ENCODE measurements at places on chromosomes 5 and 9.
A peak's percentile ranks its signal among the peaks of the same experiment; 100 is the strongest.

DNA sequence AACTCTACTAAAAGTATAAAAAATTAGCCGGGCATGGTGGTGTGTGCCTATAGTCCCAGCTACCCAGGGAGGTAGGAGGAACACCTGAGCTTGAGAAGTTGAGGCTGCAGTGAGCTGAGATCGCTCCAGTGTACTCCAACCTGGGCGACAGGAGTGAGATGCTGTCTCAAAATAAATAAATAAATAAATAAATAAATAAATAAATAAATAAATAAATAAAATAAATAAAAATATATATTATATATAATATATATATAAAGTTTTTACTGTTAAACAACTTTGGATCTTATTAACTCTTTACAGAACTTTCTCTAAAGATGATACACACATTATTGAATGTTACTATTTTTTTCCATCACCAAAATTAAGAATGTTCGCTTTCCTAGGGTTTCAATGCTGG is 38.4 kb downstream of the HMGCR start:
- DNase-seq, result no peak

- DNase-seq, result no peak
Measured at GRCh38 chr9:98518556-98518955, 190.2 kb downstream of the GABBR2 start.

DNA sequence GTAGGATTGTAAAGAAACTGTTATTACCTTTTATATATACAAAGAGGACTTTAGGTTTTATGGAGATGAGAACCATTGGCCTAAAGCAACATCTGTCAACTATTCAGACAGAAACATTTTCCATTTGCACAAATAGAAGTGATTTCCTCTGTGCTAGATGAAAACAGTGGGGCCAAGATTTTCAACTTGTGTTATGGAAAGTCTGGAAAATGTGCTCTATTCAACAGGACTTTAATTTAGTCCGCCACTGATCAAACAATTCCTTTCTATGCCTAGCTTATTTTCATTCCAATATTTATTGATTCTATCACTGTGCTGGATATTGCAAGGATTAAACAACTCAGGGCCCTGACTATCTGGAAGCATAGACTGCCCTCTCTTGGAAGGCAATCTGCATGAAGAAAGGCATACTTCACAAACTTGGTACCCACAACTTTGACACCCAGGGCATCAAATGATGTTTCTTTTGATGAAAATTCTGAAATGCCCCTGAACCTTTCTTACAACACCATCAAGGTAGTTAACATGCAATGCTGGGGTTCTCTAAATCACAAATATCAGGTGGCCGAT is 126.6 kb upstream of the HMHB1 start:
- no peak for DNase-seq

DNA sequence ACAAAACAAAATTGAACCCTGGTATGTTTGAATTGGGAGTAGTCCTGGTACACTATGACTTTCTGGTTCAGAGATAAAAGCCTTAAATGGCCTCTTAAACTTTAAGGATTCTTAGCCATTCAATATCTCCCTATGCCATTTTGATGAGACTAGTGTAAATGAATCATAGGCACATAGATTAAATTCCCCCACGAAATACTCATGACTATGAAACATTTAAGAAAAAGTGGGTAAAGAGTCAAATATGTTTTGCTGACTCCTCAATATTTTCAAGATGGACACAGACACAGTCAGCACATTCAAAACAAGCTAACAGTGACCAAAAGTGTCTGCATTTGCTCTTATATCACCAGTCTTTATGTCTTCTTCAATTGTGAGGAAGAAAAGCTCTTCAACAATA is 278.3 kb downstream of the PDE4D start:
- DNase-seq, result no peak

- no peak for DNase-seq
Measured at GRCh38 chr5:9529041-9529480, 16.8 kb downstream of the SEMA5A start.

- peak; percentile 41 for DNase-seq
Measured at GRCh38 chr5:179530069-179530998, 20.0 kb upstream of the RUFY1 start.

GRCh38 chr5:135826221-135826525 is 8.3 kb upstream of the SLC25A48 start:
- no peak for DNase-seq

DNA sequence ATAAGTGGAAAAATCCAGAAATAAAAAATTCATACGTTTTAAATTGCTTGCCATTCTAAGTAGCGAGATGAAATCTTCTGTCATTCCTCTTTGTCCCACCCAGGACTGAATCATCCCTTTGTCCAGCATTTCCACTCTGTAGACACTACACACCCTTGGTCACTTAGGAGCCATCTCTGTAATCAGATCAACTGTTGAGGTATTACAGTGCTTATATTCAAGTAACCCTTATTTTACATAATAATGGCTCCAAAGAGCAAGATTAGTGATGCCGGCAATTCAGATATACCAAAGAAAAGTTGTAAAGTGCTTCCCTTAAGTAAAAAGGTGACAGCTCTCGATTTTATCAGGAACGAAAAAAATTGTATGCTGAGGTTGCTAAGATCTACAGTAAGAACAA is 60.4 kb downstream of the TRIM36 start:
- no peak for DNase-seq

GRCh38 chr9:14081745-14082144 is 232.2 kb downstream of the NFIB start:
- no peak for DNase-seq

- DNase-seq, result no peak
Measured at GRCh38 chr9:130194378-130194932, 22.3 kb downstream of the NCS1 start.

GRCh38 chr5:123080215-123080614 is 8.8 kb upstream of the PRDM6 start:
- no peak for DNase-seq

DNA sequence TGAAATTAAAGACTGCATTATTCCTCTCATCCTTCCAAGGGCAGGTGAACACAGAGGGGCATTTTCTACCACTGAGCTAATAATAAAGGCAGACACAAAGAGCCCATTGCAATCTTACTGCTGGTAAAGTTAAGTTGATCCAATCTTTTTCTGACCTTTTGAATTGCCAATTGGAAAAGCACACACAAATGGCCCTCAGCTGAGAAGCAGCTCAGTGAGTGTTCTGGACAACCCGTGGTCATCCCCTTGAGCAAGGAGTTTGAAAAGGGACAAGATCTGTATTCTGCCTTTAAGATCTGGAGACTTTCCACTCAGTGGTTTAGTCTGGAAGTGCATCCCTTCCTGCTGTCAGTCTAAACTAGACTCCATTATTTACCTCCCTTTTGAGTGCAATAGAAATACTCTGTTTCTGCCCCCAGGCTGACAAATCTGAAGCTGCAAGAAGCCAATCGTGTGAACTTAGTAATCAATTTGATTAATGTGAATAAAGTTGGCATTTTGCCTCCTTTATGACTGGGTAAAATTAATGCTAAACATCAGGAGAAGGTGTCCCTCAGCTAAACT is 835.7 kb downstream of the MAT2B start:
- DNase-seq, result no peak

DNA sequence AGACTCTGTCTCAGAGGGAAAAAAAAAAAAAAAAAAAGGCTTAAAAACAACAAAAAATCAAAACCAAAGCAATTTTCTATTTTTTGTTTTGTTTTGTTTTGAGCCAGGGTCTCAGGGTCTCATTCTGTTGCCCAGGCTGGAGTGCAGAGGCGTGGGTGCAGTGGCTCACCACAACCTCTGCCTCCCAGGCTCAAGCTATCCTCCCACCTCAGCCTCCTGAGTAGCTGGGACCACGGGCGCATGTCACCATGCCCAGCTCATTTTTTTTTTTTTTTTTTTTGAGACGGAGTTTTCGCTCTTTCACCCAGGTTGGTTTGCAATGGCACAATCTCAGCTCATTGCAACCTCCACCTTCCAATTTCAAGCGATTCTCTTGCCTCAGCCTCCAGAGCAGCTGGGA is 5.7 kb downstream of the STK10 start:
- DNase-seq, result no peak

DNA sequence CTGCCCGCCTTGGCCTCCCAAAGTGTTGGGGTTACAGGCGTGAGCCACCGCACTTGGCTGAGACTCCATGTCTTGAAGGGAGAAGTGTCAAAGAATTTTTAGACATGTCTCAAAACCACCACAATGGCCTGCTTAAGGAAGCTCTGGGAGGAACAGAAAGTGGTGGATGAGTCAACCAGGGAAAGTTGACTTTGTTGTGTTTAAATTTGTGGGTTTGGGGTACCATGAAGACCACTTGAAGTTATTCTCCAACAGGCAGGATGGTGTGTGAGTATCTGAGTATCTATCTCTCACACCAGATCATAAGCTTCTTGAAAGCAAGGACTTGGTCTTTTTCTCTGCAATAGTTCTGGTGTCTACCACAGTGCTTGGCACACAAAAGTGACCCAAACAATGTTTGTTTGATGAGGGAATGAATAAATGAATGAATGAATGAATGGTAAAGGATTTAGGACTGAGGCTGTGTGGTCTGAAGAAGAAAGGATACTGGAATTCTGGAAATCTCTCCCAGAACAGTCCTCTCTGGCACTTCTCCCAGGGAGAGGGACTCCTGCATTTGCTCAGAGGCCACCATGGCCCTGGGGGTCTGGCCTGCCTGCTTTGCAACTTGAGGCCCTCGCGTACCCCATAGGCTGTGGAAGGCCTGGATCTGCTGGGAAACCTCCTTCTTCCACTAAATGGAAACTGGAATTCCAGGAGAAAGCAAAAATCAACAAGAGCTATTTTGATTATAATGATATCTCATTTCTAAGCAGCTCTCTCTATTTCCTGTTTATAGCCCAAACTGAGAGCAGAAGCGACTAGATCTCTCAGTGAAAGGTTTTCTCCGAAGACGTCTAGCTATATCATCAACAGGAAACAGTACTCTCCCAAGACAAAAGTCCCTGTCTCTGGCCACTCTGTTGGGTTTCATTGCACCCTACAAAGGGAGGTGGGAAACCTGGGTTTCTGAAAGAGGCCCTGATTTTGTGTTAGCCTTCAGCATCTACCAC is 187.9 kb downstream of the PALM2AKAP2 start:
- DNase-seq, result no peak

DNA sequence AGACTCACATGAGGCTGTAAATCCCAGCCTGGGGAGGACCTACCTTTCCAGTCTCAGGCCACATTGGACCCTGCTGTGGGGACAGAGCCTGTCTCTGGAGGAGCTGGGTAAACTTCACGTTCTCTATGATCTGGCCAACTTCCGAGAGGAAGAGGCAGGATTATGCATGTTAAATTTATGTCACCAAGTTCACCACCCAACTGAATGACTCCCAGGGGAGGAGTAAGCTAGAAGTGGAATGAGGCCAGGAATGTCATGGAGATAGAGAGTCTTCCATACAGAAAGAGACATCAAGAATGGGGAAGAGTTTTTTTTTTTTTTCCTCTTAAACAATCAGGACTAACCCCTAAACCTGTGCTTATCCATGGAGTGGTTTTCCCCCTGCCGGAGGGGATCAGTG is 90.3 kb upstream of the PALM2AKAP2 start:
- no peak for DNase-seq

DNA sequence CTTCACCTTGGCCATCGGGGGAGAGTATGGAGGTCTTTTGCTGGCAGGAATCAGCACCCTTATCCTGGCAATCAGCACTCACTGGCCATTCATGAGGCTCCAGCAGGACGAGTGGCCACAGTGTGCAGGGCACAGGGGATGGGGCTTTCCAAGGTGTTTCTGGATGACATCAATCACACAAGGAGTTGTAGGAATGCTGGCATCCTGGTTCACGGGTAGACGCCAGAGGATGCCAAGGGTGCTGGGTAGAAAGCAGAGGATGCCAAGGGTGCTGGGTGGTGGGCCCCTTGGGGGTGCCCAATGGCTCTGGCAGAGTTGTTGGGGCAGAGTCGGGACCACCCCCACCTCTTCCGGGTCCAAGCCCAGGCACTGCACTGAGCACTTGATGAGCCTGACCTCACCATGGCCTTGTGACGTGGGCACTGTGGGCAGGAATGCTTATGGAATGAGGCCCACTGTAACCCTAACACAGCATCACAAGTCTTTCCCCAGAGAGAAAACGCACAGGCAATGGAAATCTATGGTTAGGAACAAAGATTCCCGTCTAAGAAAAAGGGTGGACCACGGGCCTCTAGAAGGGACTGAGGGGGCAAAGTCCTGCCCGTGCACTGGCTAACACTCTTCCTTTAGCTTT is 29.1 kb downstream of the CEL start:
- no peak for DNase-seq

GRCh38 chr9:69943148-69943806 is 100.4 kb upstream of the MAMDC2 start:
- peak; percentile 57 for DNase-seq

DNA sequence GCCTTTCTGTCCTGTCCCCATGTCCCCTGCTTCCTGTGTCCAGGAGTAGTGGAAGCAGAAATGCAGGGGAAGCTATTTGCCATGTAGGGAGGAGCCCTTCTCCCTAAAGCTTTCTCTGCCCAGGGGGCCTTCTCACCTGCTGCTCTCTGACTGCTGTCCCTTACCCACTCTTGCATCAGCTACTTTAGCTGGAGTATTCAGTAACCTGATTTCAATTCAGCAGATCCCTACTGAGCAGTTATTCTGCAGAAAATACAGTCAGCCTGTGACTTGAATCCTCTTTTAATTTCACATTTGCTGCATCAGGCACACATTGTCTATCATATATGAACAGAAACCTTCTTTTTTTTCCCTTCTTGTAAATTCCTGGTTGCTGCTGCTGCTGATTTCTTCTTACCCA is 90.4 kb downstream of the MVB12B start:
- peak; percentile 65 for DNase-seq

DNA sequence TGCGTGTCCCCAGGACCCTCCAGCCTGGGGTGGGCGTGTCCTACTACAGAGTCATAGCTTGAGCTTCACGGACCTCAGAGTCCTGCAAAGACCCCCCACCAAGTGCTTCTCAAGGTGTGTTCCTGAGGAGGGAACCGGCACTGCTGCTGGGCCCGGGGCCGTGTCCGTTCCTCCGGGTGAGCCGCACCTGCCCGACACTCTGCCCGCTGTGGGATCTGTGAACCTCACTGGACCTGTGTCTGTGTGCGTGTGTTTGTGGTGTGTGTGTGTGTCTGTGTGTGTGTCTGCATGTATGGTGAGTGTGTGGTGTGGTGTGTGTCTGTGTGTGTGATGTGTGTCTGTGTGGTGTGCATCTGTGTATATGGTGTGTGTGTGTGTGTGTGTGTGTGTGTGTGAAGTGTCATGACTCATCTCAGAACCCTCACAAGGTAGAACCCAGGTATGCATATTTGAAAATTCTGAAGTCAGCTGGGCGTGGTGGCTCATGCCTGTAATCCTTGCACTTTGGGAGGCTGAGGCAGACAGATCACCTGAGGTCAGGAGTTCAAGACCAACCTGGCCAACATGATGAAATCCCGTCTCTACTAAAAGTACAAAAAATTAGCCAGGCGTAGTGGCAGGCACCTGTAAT is 40.9 kb upstream of the RXRA start:
- DNase-seq, result no peak

DNA sequence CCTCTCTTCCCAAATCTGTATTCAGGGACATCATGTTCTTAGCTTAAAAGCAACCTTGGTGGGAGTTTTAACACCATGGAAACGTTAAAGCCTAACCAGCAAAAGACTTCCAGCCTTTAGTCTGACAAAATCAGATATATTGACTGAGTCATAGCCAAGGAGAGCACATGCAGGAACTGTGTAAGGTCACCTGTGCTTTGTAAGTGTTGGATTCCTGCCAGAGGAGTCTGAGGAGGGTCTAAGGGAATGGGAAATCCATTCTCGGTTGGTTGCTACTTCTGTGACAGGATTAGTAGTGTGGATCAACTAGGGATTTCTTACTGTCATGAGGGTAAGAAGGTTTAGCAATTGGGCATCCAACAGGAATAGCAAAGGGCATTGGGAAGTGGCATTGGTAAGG is 142.0 kb upstream of the CHD1 start:
- DNase-seq, result no peak
